T follicular helper cell (primary cell): ENCODE measurements at places on chromosomes 16 and 17.

DNA sequence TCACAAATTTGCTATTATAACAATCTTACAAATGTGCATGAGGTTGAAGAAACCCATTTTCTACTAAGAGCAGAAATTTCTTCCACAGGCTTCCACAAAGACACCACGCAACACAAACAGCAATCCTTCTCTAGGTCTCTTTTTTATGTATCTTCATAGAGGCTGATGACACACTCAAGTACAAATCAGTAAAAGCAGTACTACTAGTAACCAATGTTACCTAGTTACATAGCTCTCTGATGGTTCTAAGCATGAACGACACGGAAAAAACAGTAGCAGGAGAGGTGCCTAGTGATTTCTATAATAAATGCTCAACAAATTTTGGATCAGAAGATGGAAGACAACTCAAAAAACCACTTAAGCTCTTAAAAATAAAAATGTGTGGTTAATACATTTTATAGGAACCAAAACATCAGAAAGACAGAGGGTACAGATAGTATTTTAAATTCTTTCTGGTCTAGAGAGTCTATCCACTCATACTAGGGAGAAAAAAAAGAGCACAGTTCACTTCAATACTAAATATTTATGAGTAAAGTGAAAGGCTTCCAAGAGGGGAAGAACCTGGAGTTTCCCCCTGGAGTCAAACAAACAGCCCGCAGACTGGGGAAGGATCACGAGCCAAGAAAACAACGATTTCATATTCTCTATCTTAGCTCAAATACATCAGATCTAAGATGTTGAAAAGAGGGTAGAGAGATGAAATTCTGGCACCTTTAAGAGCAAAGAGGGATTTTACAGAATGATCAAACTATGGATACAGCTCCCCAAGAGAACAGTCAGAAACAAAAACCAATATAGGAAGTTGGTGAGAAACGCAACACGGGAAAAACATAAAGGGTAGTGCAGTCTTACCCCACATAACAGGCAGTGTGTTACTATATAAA, 40.2 kb downstream of the SMG6 start:
- DNase-seq: no peak

GRCh38 chr17:43645765-43646481, 15.8 kb downstream of the MEOX1 start:
- DNase-seq: no peak

DNA sequence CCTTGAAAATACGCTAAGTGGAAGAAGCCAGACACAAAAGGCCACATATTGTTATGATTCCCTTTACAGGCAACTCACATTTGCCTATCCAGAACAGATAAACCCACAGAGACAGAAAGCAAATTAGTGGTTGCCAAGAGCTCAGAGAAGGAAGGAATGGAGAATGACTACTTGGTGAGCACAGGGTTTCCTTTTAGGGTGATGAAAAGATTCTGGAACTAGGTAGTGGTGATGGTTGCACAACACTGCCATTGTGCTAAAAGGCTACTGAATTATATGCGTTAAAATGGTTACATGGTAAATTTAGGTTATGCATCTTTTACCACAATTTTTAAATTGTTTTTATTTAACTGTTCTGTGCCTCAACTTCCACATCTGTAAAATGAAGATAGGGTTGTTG, 4.4 kb downstream of the COPRS start:
- DNase-seq: no peak

GRCh38 chr17:42754782-42755181, 6.2 kb upstream of the RAMP2 start:
- DNase-seq: no peak

DNA sequence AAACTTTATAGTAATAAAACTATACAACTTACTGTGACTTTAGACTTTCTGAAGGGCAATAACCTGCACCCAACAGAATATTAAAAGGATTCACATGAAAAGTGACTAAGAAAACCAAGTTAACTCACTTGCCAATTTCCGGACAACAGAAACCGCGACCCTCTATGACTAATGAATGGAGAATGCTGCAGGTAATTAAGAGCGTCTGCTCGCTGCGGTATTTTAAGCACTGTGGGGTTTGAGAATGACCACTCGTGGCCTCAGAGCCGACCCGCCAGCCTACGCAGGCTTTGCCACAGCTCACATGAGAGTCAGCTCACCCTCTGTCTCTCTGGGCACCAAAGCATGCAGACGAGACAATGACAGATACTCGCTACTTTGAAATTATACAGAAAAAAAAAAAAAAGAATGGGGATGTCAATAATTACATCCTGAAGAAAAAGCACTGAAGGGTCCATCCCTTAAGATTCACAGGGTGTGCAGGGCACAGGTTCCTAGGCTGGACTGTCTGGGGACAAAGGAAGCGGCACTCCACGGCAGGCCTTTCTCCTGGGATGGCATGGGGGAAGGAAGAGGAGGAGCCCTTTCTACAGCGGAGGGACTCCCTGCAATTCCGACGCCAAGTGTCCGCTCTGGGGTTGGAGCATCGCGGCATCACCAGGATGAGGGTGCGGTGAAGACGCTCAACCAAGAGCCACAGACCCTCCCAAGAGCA, 35.0 kb downstream of the ZCCHC14 start:
- DNase-seq: no peak

- DNase-seq: no peak
Measured at GRCh38 chr16:6081320-6081976, 983.9 kb upstream of the EEF2KMT start.

GRCh38 chr17:45431531-45432404, 902 bp downstream of the ARHGAP27 start:
- DNase-seq: peak; percentile 58

DNA sequence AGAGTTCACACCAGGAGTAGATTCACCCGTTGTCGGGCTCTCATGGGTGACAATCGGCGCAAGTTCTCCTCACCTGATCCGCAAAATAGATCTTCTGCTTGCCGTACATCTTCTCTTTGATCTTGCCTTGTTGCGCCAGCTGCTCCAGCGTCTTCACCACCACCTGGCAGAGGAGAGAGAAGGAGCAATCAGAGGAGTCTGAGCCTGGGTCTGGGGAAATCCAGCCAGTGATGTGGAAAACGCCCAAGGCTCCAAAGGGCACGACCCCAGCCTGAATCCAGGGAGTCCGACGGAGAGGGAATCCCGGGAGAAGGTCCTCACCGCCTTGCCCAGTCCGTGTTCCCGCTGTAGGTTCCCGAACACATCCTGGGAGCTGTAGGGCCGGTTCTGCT, 393 bp downstream of the PSMC3IP start:
- no peak for DNase-seq

- no peak for DNase-seq
Measured at GRCh38 chr17:80746262-80746935, 201.8 kb downstream of the RPTOR start.

- DNase-seq: no peak
Measured at GRCh38 chr16:81713796-81714195, 65.3 kb upstream of the PLCG2 start.

DNA sequence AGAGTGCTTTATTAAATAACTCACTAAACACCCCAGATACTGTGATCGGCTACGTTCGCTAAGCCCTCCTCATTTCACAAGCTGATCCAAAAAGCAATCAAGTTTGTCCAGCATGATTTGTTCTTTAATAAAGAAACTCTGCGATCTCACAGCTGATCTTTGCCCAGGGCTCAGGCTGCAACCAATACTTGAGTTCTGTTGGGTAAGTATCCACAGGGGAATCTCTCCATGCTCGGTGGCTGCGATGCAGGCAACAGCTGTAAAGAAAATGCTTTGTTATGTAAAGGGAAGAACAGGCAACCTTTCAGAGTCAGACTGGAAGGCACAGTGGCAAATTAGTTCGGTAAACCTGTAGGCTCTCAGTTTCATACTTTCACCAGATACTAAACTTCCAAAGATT, 67.5 kb downstream of the SHISA6 start:
- no peak for DNase-seq

DNA sequence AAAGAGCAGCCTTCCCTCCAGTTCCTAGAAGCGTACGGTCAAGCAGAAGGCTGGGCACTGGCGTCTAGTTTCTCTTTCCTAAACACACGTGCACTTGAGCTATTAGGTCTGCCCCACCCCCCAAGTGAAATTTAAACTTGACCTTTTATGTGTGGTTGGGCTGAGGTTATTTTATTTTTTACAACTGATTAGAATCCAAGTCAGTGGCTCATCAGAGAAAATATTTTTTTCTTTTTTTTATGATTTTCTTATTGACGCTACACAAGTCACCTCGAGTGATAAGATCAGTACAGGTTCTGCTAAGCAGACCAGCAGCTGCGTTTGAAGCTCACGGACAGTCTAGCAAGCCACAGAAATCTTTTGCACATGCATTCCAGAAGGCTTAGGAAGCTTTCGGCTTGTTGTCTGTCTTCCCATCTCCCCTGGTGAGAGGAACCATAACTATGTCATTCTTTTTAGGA, 95.1 kb downstream of the ZFHX3 start:
- DNase-seq: no peak

DNA sequence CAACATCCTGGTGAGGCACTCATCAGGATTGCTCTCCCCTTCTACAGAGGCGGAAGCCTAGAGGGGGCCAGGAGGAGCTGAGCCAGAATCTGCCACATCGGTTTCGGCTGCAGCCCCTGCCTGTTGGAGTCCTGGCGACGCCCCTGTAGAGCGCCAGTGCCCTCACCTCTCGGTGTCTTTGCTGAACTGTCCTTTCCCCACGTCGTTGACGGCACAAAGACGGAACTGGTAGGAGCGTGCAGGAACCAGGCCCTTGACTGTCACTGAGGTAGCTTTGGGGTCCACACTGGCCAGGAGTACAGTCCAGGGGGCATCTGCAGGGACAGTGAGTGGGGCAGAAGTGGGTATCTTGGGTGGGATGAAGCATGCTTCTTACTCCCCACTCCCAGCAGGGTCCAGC, 110.3 kb upstream of the CDC42EP4 start:
- DNase-seq: no peak

DNA sequence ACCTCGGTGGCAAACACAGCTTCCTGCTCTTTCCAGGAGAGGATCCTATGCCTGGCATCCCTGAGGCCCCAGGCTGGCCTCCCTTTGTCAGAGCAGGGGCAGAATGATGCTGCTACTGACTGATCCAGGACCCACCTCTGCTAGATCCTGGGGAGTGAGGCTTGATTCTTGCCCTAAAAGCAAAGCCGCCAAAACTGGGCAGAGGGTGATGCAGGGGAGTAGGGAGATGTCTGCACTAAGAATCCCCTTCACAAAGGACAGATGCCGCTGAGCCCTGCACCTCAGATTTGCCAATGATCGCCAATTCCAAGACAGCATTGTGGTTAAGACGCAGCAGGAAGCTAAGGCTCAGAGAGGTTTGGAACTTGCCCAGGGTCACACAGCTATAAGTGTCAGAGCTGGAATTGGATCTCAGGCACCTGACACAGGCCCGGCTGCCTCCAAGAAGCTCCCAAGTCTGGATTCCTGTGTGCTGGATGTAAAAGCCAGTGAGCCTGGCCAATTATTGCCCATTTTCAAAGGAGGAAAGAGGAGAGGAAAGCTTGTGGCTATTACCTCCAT, 60.7 kb upstream of the TNRC6C start:
- DNase-seq: no peak

GRCh38 chr16:85899444-85899843, 482 bp downstream of the IRF8 start:
- DNase-seq: no peak

GRCh38 chr16:17382514-17382913, 88.2 kb downstream of the XYLT1 start:
- DNase-seq: no peak

GRCh38 chr16:3983081-3983520, 102.6 kb upstream of the CREBBP start:
- no peak for DNase-seq

DNA sequence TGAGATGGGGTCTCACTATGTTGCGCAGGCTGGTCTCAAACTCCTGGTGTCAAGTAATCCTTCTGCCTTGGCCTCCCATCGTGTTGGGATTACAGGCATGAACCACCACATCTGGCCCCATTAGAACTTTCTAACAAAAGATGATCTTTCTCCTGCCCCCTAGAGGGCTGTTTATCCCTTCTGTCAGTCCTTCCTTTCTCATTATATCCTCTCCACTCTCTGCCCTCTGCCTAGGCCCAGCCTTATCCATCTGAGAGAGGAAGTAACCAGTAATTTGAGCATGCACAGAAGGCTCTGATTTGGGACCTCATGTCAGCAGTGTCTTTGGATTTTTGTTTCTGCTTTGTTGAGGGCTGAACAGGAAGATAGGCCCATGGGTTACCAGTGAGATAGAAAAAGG, 4.4 kb upstream of the DHX40 start:
- DNase-seq: no peak

DNA sequence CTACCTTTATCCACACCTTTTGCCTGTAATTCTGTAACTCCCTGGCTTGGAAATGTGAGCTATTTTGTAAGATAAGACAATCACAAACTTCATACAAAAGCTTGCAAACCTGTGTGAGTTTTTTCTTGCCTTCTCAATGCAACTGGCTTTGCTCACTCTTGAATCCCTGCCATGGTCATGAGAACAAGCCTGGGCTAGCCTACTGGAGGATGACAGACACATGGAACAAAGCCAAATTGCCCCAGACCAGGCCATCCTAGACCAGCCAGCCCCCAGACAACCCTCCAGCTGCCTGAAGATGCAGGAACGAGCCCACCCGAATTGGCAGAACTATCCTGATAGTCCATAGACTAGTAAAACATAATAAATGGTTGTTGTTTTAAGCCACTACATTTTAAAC, 466.6 kb upstream of the ERCC4 start:
- DNase-seq: no peak

- DNase-seq: peak; percentile 12
Measured at GRCh38 chr17:32111141-32111771, 31.0 kb upstream of the RHOT1 start.

- no peak for DNase-seq
Measured at GRCh38 chr17:56939869-56940484, 20.9 kb downstream of the COIL start.

- DNase-seq: no peak
Measured at GRCh38 chr16:54540525-54541180, 254.1 kb upstream of the IRX3 start.

GRCh38 chr17:9467518-9467917, 108.1 kb downstream of the STX8 start:
- DNase-seq: no peak

GRCh38 chr17:29761040-29761761, 138.5 kb upstream of the CORO6 start:
- DNase-seq: peak; percentile 84

- DNase-seq: no peak
Measured at GRCh38 chr17:77883213-77883650, 75.3 kb upstream of the TNRC6C start.

DNA sequence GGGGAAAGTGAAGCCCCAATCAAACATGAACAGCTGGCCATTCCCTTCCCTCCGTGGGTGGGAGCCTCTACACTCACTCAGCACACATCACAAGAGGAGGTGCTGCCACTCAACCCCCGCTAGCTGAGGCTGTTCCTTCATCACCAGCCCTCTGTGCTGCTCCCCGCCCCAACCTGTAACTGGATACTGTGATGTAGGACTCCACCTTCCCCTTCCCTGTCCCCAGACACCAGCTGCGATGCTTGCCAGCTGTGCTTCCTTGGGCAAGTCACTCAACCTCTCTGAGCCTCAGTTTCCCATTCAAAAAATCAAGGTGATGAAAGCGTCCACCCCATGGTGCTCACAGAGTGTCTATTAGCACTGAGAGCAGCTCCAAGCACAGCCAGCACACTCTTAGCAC, 273.2 kb downstream of the MRTFB start:
- no peak for DNase-seq

GRCh38 chr17:60606036-60606435, 6.0 kb downstream of the PPM1D start:
- no peak for DNase-seq

GRCh38 chr16:46900455-46901235, 16.5 kb downstream of the GPT2 start:
- no peak for DNase-seq

- DNase-seq: peak; percentile 54
Measured at GRCh38 chr16:2969545-2970521, 685 bp downstream of the PAQR4 start.
